ENCODE measurements at places on chromosomes 4 and X.

- no peak for DNase-seq
Observed at GRCh38 chr4:24657768-24658617, 73.6 kb upstream of the DHX15 start.

DNA sequence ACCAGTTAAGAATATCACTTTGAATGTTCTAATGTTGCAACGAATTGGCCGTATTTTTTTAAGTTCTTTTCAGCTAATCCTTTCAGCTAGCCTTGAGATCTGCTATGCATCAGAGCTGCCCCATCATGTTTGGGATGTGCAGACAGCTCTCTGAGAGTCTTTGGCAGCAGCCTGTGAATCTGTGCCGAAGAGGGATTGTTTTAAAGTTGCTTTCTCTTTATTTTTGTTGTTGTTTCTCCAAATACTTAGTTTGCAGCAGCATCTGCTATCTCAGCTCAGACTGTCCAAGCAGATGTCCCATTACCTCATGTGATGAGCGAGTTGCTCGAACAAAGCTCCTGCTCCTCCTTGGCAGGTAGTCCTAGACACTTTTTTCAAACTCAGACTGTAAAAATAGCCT, 1002.5 kb upstream of the INTU start:
- DNase-seq, result no peak

- DNase-seq, result no peak
Observed at GRCh38 chrX:34426334-34426733, 230.8 kb downstream of the TMEM47 start.

GRCh38 chr4:2798399-2799223, 5.7 kb downstream of the SH3BP2 start:
- no peak for DNase-seq

DNA sequence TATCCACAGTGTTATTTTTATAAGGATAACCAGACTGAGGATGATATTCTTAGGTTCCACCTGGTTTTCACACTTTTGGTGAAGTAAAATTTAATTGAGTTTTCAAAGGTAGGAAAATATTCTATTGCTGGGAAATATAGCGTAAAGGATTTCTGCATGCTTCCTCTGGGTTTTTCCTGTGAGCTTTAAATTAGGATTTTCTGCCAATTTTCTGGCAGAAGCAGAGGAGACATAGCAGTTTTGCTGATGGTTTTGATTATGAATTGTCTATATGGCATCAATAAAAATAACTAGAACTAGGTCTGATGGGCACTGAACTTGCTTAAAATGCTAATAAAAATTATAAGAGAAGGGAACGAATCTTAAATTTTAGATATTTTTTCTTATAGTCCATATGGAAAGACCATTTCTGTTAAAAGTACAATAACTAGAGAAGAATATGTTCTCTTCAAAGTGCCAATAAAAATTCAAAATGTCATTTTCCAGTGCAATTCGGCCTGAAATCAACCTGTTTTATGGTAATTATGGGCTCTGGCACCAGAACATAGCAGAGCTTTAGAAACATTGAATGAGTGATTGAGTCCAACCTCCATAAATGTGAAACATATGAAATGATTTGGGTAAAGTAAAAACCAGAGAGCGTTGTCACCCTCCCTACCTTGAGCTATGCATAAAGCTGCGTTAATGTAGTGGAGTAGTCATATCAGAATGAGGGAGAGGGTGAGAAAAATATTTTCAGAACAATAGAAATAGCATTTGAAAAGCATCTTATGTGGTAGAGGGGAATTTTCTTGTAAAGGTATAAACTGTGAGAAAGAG, 279.7 kb downstream of the SPRY1 start:
- DNase-seq, result no peak

DNA sequence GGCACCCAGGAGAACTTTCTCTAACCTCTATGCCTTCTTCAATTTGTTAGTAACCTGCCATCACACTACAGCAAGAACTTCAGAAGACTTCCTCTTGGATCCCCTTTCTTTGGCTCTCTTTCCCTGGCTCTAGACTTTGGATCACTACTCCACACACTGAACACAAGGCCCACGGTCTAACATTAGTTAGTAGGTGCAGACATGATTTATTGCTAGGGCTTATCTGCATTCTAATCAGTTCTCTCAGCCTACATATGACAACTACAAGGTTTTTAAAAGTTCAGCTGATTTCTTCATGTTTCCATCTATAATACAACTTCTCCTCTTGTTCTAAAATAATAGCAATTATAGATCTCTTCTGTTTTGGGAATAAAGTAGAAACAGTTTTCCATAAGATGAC, 209.1 kb upstream of the ANXA10 start:
- no peak for DNase-seq

DNA sequence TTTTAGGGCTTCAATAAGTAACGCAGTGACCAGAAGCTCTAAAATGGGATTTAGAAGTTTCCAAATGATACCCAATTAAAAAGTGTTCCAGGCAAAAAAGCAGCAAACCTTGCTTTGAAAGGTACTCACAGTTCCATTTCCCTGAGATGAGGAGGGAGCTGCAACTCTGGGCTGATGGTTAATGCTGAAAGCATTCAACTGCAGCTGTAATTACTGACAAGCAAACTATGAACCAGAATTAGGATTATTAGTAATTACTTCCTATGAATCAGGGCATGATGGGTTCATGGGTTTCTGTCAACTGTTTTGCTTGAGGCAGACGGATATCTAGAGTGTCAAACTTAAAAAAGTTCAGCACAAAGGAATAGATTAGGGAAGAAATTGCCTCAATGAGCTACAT, 357.4 kb downstream of the STIM2 start:
- DNase-seq, result no peak

GRCh38 chrX:38313190-38313589, 14.1 kb downstream of the RPGR start:
- no peak for DNase-seq

- DNase-seq, result no peak
Observed at GRCh38 chr4:91525621-91526020, 778.1 kb upstream of the GRID2 start.

DNA sequence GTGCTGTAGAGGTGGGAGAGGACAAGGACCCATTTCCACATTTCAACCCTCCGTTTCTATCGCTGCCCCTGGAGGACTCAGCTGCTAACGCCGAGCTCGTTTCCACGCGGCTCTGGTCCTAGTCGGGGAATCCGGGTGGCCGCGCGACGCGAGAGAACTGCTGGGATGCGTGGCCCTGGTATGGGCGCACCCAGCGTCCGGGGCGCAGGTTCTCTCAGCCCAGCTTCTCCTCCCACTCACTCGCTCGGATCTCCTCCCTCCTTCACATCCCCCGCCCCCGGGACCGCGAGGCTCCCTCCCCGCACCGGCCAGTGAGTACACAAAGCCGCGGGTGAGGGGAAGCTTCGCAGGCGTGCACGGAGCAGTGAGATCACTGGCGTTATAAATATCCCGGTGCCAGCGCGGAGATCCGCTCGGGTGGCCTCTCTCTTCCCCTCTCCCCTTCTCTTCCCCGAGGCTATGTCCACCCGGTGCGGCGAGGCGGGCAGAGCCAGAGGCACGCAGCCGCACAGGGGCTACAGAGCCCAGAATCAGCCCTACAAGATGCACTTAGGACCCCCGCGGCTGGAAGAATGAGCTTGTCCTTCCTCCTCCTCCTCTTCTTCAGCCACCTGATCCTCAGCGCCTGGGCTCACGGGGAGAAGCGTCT, at the start of gene FGF5:
Gene FGF5 (plus strand): TSS at position 412 of the 649 bp plus-strand sequence. CDS start 161 bp downstream, at position 573.
- peak; percentile 66 for DNase-seq

GRCh38 chrX:111490688-111491087, 20.8 kb upstream of the SERTM2 start:
- DNase-seq, result no peak

- no peak for DNase-seq
Observed at GRCh38 chrX:132118358-132118757, 9.5 kb downstream of the FRMD7 start.

GRCh38 chr4:52573551-52573950, 85.5 kb downstream of the USP46 start:
- DNase-seq, result no peak

GRCh38 chr4:125735102-125735501, 420.3 kb downstream of the FAT4 start:
- no peak for DNase-seq

DNA sequence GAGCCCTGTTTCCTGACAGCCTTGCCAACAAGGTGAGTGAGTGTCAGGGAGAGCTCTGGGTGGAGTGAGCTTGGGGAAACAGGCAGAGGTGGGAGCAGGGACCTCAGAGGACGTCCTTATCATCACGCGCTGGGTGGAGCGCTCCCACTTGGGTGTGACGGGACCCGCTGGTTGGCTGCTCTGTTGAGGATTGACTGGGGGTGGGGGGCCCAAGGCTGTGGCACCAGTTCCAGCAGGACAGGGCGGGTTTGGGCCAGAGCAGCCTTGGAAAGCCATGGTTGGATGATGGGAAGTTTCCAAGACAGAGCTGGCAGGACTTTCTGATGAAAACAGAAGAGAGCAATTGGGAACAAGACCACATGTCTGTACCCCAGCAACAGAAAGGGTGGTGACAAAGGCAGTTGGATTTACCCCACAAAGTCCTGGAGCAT, 3.0 kb upstream of the PCGF3 start:
- DNase-seq, result no peak

GRCh38 chr4:26692014-26692726, 108.3 kb downstream of the TBC1D19 start:
- no peak for DNase-seq

DNA sequence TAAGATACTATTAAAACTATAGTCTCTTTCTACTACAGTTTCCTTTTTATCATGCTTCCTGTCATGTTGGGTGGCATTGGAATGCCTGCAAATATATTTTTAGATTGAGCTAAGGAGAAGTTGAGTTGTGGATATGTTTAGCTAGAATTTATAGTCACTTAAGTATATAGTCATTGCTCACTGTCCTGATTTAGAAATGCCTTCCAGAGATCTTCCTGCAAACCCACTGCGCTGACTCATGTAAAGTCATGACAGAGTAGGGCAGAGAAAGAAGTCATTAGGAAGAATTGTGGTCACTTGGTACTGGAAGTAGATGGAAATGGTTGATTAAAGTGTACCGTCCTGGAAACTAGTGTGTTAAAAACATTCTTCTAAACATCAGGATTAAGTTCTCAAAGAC, 490.3 kb upstream of the PABPC4L start:
- DNase-seq, result no peak

GRCh38 chrX:39855748-39856129, 242.0 kb downstream of the BCOR start:
- no peak for DNase-seq

Data from NCI-H1930 (cell line).